ENCODE measurements at places on chromosomes 7 and 10. TPM values are rescaled to one million over a fixed set of nuclear protein-coding genes. Genes with fewer than 3 reads are reported as not detected.

The GALNT17 gene
- not detected for total RNA-seq

The PTPRN2 gene
- total RNA-seq = 0.69 TPM

The TSPAN12 gene
- total RNA-seq = 0.34 TPM

The NPY4R gene
- 34.8 TPM for total RNA-seq

The PRLHR gene
- total RNA-seq = not detected

The TSPAN33 gene
- 6.2 TPM for total RNA-seq

The SPDYE2 gene
- not detected for total RNA-seq

The TAS2R5 gene
- total RNA-seq = 0.34 TPM

The EN2 gene
- 0.83 TPM for total RNA-seq

The KIAA1549 gene
- 6.0 TPM for total RNA-seq

The KIF11 gene
- 41.3 TPM for total RNA-seq

The FAM180A gene
- total RNA-seq = 0.05 TPM

The AS3MT gene
- 3.2 TPM for total RNA-seq

The ZP3 gene
- 19.7 TPM for total RNA-seq

The OPALIN gene
- total RNA-seq = not detected

The TAS2R4 gene
- total RNA-seq = 0.11 TPM

The PCBD1 gene
- total RNA-seq = 230 TPM
